ENCODE measurements at places on chromosomes 12 and 14.

GRCh38 chr14:92847749-92848148, 53.6 kb downstream of the GOLGA5 start:
- no peak overlapping the region for H3K27ac ChIP-seq
- no peaks in the 10 kb centered on the region for H3K27me3 ChIP-seq
- H3K4me1 ChIP-seq: peaks cover 7% of the 10 kb centered on the region
- no peak overlapping the region for H3K4me3 ChIP-seq
- DNase-seq: no peak
- no peaks in the 10 kb centered on the region for H3K36me3 ChIP-seq

GRCh38 chr12:69822201-69822860, 2.7 kb upstream of the MYRFL start:
- H3K4me3 ChIP-seq: no peak overlapping the region
- no peaks in the 10 kb centered on the region for H3K4me1 ChIP-seq
- no peaks in the 10 kb centered on the region for H3K27me3 ChIP-seq
- no peak overlapping the region for H3K27ac ChIP-seq

DNA sequence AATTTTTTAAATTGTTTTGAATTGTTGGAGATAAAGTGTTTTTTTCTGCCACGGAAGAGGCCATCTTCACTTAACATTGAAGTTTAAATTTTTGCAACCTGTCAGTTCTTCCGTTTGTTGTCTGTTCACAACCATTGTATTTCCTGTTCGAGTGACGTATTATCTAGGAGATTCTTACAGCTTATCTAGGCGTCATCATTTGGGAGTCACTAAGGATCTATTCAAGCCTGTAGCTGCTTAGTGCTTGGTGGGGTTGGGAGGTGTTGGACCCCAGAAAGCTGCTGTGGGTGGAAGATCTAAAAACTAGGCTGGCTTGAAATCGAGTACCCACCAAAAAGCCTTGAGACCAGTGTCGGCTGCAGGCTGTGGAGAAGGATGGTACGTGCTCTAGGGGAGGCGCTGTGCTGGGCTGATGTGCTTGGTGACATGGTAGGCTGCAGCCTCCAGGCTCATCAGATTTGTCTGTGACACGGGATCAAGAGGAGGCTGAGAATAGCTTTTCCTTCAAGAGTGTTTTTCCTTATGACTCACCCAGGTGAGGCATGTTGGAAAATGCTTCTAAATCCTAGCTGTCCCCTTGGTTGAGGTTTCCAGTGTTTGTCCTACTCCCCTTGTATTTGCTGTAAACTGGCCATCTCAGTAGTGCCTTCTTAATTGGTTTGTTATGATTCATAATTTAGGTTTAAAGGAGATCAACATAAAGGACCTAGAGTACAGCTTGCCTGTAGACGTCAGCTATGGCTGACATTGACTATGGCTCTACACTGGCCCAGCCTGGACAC, 57.8 kb downstream of the ATG14 start:
- H3K4me1 ChIP-seq: peaks cover 5% of the 10 kb centered on the region
- no peaks in the 10 kb centered on the region for H3K27me3 ChIP-seq
- H3K27ac ChIP-seq: no peak overlapping the region
- H3K36me3 ChIP-seq: peaks cover 40% of the 10 kb centered on the region
- no peak overlapping the region for H3K4me3 ChIP-seq

GRCh38 chr12:113727651-113728061, 238.5 kb downstream of the RBM19 start:
- no peak overlapping the region for H3K4me3 ChIP-seq
- no peaks in the 10 kb centered on the region for H3K4me1 ChIP-seq
- H3K27ac ChIP-seq: no peak overlapping the region

GRCh38 chr12:131103669-131104462, 150.2 kb downstream of the ADGRD1 start:
- H3K36me3 ChIP-seq: no peaks in the 10 kb centered on the region
- H3K27me3 ChIP-seq: no peaks in the 10 kb centered on the region
- no peak for DNase-seq
- H3K27ac ChIP-seq: no peak overlapping the region
- H3K4me3 ChIP-seq: no peak overlapping the region

Data from B cell (primary cell).